ENCODE measurements at places on chromosomes 2 and 18. TPM values are rescaled to one million over a fixed set of nuclear protein-coding genes. Genes with fewer than 3 reads are reported as not detected.

DNA sequence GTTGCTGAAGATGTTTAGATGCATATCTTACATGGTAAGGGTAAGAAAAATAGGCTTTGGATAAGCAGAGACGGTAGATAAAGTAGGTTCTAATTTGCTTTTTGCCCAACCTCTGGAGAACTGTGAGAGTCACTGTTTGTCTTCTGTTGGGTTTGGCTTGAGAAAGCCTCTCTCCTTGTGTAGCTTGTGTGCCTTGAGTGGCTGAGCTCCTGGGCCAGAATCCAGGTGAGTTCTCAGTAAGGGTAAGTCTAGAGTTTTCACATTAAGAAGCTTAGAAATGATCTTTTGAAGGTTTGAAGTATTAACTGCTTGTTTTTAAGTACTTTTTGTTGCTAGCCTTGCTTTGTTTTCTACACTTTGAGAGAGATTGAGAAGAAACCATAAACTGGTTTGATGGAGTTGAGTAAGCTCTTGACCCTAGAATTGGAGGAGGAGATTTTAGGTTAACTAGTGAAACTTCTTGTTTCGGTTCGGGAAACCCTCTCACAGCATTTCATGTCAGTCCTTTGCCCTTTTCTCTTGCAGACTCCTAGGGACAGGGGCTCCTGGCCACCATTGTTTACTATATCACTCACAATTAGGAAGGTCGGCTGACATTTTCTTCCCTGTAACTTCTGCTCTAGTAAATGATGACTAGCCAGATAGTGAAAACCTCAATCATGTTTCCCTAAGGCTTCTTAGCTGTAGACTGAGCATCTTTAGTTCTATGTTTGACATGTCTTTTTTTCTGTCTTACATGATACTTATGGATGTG lies 26.0 kb downstream of the MAP4K4 start:
- no peak for DNase-seq

GRCh38 chr2:8679567-8679826 lies 2.4 kb upstream of the ID2 start:
- no peak for DNase-seq

DNA sequence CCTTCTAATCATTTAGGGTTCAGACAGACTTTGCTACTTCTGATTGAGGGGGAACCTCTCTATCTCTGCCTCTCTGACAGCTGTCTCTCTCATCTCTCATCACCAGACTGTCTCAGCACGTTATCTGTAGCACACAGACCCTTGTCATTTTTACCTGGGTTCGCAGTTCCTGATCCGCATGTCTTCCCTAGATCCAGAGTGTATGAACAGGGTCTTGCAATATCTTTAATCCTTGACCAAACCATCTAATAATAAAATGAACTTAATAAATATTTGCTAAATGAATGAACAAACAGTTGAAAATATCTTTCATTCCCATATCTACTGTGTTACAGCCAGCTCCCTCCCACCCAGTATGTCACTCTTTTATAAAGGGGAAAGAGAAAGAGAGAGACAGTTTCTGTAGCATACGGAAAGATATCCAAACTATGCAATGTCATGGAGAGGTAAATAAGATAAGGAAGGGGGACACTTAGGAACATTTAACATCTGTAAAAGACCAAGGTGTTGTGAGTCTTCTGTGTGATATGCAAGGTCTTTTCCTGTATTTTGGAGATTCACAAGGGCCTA lies 507.6 kb downstream of the SUCLG1 start:
- DNase-seq = no peak

DNA sequence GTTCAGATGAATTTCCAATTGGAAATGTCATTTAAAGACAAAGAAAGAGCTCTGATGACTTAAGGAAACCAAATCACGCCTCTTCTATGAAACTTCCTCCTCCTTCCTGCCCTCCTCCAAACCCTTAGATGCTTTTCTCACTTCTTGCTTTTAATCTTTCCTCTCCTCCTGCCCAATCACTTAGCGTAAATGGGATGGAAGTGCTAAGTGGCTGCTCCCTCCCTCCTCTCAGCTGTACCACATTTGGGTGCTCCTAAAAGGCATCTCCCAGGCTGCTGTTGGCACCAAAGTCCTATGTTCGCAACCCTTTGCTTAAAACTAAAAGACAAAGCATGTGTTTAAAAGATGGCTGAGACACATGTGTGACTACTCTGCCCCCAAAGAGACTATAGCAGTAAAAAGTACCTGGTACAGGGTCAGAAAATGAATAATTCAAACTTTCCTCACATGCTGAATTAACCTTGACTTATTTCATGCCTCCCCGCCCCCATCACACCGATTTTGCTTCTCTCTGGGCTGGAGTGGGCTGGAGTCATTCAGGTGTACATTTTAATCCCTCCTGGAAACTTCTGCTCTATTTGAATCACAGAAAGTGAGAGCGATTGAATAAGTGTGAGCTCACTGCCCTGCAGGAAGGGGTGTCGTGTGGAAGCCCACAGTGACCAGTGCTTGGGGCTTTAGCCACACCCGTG lies 59.2 kb upstream of the KLF7 start:
- no peak for DNase-seq

DNA sequence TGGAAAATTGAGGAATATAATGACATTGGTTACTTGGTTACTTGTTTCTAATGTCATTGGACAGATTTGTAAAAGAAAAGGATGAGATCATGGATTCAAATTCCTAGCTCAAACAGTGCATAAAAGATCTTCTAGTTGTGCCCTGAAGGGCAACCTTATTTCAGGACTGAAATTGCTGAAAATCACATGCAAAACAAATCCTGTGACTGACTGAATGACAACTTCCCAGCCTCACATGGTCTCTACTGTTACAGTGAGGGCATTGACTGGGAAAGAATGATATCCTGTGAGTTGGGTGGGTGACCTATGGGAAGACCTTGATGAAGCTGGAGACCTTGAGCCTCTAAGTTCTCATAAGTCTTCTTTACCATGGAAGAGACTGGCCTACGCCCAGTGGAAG lies 90.4 kb upstream of the HAAO start:
- no peak for DNase-seq

DNA sequence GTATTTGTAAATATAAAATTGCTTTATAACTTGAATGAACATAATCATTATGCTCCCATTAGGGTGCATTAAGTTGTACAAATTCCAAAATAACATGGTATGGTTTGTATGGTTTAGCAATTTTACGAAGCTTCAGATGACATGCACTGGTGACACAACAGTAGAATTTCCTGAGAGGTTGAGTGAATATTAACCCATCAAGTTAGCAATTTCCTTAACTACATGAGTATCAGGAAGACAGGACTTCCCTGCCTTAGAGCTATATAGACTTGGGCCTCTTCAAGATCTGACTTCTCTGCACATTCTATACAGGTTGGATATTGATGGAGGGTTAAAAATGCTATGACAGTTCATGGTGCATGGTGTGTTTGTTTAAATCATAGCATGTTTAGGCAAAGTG lies 60.2 kb downstream of the ZC3H6 start:
- DNase-seq = no peak

DNA sequence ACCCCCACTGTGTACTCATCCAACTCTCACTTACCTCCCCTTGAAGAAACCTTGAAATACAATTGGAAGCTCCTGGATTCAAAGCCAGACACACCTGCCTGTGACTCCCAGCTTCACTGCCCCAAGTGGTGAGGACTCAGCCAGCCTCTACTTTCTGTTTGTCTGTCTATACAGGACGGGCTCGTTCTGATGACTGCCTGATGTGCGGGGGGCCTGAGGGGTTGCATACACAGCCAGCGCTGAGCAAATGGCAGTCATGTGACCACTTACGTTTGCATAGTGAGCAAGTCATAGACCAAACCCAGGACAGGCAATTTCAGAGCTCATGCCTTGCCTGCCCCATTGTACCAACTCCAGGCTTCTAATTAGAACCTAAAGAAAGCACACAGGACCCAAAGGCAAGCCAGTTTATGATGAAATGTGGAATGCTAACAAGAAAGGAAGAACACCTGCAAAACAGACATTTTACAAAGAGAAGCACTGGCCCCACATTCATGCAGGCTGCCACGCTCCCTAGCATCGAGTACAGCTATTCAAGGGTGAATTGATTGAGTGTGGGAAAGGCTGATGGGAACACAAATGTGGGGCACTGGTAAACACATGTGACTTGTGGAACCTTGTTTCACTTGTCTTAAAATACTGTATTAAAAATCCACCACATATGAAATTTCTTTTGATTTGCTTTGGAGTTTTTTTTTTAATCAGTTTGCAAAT lies 137.8 kb downstream of the LNPK start:
- DNase-seq = no peak

- no peak for DNase-seq
These were observed 61.3 kb downstream of the CUL3 start for GRCh38 chr2:224523626-224524577.

DNA sequence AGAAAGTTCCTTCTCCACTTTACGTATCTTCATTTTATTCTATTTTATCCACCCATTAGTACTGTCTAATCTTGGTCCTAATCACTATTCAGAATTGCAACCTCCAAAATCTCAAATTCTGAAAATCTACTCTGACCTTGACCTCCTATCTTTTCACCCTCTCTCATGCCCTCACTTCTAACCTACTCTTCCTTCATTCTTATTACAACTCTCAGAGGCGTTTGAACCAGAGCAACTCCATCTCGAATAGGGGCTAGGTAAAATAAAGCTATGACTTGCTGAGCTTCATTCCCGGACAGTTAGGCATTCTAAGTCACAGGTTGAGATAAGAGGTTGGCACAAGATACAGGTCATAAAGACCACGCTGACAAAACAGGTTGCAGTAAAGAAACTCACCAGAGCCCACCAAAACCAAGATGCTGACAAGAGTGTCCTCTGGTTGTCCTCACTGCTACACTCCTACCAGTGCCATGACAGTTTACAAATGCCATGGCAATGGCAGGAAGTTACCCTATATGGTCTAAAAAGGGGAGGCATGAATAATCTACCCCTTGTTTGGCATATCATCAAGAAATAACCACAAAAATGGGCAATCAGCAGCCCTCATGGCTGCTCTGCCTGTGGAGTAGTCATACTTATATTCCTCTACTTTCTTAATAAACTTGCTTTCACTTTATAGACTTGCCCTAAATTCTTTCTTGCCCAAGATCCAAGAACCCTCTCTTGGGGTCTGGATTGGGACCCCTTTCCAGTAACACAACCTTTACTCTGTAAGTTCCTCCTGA lies 11.4 kb downstream of the CCDC88A start:
- no peak for DNase-seq

GRCh38 chr2:235286622-235287374 lies 207.0 kb upstream of the AGAP1 start:
- no peak for DNase-seq

- DNase-seq = no peak
These were observed 629 bp downstream of the PRELID3A start for GRCh38 chr18:12408247-12408869.

- DNase-seq = no peak
These were observed 47.7 kb downstream of the SPTBN1 start for GRCh38 chr2:54503828-54504227.

GRCh38 chr2:64212801-64213321 lies 68.6 kb upstream of the PELI1 start:
- DNase-seq = no peak

DNA sequence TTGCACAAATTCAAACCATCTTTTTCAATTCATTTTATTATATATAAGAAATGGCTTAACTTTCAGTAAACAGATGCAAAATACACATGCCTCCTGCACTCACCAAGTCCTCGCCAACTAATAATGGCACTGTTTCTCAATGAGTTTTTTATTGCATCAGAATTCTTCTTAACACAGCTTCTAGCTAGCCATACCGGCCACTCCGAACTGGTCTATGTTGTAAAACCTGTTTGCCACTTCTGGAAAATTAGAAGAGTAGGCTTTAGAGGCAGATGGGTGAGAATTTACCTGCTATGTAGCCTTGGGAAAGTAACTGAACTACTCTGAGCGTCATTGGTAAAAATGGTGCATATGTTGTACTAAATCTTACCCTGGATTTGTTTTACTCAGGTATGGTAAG lies 100.6 kb upstream of the LHCGR start:
- no peak for DNase-seq

DNA sequence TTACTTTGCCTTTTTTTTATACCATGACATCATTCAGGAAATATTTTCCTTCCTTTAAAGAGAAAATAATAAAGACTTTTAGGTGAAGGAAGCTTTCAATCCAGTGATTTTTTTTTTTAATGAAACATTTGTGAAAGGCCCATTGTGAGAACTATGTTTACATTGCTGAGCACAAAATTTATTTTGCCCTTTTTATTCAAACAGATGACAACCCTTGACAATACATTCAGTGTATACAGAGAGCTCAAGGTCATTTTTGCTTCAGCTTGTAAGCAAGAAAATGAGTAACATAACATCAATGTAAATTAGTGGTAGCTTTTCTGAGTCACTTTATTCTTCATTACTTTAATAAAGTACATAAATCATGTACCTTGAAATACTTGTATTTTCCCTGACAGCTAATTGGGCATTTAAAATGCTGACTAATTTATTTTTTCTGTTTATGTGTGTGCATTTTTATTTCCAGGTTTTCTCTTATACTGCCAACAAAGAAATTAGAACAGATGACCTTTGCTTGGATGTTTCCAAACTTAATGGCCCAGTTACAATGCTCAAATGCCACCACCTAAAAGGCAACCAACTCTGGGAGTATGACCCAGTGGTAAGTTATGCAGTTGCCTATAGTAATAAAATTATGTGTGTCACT lies 121.6 kb downstream of the GALNT1 start:
- DNase-seq = no peak

DNA sequence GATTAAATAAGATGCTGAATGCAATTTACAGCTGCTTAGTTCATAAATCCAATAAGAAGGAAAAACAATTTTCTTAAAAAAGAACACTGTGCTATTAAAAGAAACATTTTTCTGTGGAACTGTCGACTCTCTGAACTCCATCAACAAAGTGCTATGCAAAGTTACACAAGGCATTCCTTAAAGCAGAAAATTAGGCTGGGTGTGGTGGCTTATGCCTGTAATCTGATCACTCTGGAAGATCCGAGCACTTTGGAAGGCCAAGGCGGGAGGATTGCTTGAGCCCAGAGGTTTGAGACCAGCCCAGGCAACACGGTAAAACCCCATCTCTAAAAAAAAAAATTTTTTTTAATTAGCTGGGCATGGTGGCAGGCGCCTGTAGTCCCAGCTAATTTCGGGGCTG lies 13.0 kb downstream of the MCM6 start:
- no peak for DNase-seq

- DNase-seq = no peak
These were observed 28.7 kb downstream of the SRSF7 start for GRCh38 chr2:38722271-38723061.

DNA sequence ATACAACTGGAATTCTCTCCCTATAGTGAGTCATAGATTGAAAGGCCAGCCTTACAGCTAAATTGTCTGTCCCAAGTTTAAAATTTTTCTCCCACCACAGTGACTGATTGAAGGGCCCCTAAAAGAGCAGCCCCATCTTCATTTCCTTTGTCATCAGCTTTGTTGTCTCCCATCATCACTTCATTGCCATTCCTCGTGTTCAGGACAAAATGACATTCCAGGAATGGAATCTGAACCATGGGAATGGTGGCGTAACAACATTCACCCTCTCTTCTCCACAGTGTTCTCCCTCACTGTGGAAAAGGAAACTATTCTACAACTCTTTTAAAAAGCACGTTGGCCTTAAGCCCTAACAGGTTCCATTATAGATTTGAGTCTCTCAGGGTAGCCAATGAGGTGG lies 52.1 kb downstream of the PSTPIP2 start:
- DNase-seq = no peak

Gene TXNDC2
- polyA plus RNA-seq = 0.03 TPM

Gene ELOA2
- not detected for polyA plus RNA-seq

Gene ANKRD30BL
- 0.26 TPM for polyA plus RNA-seq

Measured in spleen (tissue), 13 donors.